Large intestine (tissue), 12 donors: ENCODE measurements at places on chromosomes 2 and 18.
A peak's percentile ranks its signal among the peaks of the same experiment; 100 is the strongest.

- no peak for DNase-seq
Observed at GRCh38 chr18:26312199-26312598, 86.0 kb downstream of the TAF4B start.

DNA sequence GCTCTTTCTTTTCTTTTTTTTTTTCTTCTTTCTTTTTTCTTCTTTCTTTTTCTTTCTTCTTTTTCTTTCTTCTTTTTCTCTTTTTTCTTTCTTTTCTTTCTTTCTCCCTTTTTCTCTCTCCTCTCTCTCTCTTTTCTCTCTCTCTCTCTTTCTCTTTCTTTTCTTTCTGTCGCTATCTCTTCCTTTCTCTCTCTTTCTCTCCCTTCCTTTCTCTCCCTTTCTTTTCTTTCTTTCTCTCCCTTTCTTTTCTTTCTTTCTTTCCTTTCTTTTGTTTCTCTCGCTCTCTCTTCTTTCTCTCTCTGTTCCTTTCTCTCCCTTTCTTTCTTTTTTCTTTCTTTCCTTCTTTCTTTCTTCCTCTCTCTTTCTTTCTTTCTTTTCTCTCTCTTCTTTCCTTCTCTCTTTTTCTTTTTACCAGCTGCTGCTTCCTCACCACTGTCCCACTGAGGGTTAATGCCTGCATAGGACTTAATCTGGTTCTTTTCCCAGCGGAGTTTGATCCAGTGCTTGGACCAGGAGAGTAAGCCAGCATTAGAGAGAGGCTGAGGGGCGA, 145.4 kb upstream of the SIX2 start:
- no peak for DNase-seq

DNA sequence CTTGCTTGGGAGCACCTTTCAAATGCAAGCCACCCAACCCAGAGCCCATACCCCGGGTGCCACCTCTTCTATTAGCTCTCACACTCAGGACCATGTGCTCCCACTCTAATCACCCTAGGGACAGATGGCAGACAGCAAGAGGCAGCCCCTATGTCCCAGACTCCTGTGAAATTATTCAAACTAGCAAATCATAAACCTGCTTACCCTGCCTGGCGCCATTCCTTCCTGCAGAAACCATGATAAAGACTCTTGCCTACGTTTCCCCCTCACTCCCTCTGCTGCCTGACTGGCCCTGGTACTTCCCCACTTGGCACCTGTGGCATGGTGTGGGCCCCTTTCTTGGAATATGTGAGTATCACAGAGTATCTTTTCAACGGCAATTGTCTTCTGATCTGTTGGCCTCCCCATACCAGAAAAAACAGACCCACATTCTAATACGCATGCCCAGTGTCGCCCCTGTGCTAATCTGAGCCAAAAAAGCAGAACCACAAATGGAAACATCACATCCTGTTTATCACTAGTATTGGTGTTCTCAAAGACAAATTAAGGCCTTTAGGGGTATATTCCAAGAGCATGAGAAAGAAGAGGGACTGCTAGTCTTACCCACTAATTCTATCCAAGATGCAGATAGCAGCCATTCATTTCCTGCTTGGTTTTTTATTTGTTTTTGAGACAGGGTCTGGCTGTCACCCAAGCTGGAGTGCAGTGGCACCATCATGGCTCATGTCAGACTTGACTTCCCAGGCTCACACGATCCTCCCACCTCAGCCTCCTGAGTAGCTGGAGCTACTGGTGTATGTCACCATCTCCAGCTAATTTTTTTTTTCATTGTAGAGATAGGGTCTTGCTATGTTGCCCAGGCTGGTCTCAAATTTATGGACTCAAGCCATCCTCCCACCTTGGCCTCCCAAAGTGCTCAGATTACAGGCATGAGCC, 44.1 kb upstream of the TTC39C start:
- no peak for DNase-seq

GRCh38 chr18:5770176-5770575, 125.1 kb downstream of the TMEM200C start:
- no peak for DNase-seq

DNA sequence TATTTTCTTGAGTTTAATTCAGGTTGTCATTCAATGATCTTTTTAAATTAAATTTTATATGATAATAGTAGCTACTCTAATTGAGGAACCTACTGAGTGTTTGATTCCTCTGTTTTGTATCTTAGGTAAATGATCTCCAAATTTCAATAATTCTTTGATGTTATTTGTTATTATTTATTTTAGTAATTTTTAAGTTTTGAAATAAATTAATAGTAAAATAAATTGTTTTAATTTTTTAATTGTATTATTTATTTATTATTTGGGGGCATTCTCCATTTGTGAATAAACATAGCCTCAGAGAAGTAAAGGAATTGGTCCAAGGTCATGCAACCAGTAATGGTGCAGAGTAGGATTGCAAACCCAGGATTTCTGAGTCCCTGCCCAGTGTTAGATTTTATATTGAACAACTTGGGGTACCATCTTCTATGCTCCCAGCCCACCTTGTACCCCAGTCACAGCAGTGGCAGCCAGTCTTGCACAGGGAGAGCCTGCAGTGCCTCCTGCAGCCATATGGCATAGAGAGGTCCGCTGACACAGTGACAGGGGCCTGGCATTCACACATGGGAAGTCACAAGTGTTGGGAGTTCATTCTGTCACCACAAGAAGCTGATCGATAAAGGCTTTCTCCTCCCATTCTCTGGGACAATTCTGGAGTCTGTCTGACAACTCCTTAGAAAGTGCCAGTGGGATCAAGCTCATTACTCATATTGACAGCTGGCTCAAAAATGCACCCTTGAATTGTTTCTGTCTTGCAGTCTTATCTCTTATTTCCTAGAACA, 110.0 kb upstream of the ETAA1 start:
- no peak for DNase-seq

- no peak for DNase-seq
Observed at GRCh38 chr2:21372654-21373053, 248.9 kb downstream of the TDRD15 start.

GRCh38 chr2:224046752-224047151, 7.7 kb upstream of the SERPINE2 start:
- DNase-seq: no peak

- DNase-seq: no peak
Observed at GRCh38 chr2:217329023-217329431, 469.2 kb upstream of the TNP1 start.

- DNase-seq: no peak
Observed at GRCh38 chr18:68724021-68724420, 9.1 kb upstream of the TMX3 start.

GRCh38 chr18:46431522-46432171, 225.4 kb downstream of the LOXHD1 start:
- DNase-seq: no peak

DNA sequence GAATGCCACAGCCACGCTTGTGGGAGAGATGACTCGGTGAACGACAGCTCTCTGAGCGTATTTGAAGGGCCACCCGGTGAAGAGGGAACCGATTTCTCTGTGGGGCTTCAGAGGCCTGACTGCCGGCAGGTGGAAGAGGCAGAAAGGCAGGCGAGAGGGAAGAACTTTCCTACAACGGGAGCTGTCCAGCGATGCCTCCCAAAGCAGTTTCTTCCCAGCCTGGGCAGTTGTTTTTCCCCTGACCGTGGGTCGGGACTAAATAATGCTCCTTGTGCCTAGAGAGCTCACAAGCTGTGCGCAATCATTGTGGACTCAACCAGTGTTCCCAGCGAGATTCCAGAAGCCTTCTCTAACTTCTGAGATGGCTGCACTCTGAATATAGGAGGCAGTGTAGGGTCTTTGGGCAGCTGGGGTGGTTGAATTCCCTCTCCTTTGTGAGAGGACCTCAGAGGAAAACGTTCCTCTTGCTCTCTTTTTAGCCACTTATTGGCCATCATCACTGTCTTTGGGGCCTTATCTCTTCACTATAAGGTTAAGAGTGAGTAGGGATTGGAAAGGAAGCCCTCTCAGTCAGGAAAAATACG, 710 bp downstream of the SEC11C start:
- no peak for DNase-seq

GRCh38 chr18:74196220-74197119, 48.1 kb downstream of the TIMM21 start:
- DNase-seq: peak; percentile 48

DNA sequence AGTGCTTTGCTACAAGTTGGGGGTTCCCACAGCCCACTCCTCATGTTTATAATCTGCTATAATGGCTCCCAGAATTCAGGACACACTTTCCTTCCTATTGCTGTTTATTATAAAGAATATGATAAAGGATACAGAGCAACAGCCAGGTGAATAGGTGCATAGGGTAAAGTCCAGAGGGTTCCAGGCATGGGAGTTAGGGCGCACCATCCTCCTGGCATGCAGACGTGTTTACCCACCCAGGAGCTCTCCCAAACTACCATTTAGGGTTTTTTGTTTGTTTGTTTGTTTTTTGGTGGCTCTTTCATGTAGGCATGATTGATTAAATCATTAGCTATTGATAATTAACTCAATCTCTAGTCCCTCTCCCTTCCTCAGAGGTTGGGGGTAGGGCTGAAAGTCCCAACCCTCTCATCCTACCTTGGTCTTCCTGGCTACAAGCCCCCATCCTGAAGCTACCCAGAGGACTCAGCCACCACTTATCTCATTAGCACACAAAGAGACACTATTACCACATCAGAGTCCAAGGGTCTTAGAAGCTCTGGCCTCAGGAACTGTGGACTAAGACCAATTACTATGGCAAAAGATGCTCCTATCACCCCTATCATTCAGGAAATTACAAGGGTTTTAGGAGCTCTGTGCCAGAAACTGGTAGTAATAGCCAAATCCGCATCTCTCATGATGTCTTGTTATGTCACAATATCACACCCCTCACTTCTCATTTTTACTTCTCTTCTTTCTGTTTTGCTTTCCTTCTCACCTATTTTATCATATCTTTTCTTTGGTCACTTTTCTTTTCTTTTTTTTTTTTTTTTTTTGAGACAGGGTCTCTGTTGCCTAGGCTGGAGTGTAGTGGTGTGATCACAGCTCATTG, 154.9 kb upstream of the TTC39C start:
- DNase-seq: peak; percentile 70

- DNase-seq: no peak
Observed at GRCh38 chr2:33419581-33420200, 56.8 kb upstream of the RASGRP3 start.

GRCh38 chr2:18396329-18397010, 164.0 kb downstream of the RDH14 start:
- DNase-seq: no peak

GRCh38 chr18:34220081-34220815, 4.5 kb downstream of the NOL4 start:
- DNase-seq: no peak

GRCh38 chr18:9550429-9550828, 63.9 kb downstream of the PPP4R1 start:
- DNase-seq: no peak

DNA sequence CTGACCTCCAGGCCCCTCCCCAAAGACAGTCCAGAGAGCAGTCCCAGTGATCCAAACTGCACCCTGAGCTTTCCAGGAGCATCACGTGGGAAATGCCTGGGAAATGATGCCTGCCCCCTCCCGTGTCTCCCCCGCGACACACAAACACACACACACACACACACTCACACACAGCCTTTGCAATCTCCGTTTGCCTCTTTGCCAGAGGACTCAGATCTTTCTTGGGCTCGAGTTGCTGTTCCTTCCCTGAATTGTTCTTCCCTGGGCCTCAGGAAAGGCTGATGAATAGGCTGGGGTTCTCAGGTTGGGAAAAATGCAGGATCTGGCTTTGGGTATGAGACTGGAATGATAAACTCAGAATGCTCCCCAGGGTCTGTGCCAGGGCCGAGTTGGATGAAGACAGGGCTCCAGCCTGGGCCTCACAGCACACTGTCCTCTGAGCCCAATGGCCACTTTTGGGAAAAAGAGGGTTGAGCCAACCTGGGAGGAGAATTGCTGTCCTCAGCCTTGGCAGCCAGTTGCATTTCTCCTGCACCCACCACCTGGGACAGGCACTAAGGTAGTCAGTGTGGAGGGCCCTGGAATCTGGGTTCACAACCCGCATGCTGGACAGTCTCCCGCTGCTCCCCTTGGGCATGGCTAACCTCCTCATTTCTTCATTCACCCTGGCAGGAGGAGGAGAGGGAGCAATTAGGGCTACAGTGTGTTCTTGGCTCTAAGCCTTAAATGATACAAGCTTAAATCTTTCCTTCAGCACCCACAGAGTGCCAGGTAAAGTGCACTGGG, 43.9 kb upstream of the ATP6V1B1 start:
- DNase-seq: no peak

- no peak for DNase-seq
Observed at GRCh38 chr18:75338631-75339030, 88.9 kb downstream of the SMIM21 start.

DNA sequence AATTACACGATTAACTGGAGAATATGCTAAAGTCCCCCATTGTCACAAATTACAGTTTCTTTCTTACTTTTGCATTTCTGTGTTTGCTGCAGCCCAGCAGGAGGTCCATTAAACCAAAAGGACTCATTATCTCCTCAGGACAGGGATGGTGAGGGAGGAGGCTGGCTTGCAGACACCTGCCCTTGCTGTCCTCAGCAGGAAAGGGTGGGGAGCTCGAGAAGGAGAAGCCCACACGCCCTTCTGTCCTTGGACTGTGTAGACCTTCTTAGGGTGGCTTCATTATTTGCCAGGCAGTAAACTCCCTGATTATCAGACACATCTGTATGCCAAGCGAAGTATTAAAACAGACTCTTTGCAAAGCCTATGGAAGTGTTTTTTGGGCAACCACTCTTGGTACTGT, 196.0 kb downstream of the LDLRAD4 start:
- no peak for DNase-seq

DNA sequence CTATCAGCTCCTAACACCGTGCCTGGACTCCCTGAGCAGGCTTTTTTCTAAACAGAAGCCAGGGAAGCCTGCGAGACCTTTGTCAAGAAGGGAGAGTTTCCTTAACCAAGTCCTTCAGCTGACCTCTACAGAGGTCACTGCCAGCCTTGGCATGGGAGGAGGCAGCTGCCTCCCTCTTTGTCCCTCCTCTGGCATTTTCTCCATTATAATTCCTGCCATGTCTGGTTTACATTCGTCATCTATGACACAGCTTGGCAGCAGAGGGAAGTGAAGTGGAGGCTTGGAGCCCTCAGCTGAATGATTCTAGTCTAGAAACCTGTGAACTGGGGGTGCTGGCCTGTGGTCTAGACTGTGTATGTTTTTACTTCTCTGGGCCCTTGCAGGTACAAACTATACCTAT, 22.5 kb downstream of the LIPG start:
- DNase-seq: no peak

- DNase-seq: no peak
Observed at GRCh38 chr2:58558881-58559280, 317.8 kb upstream of the FANCL start.
